Activated naive CD4-positive, alpha-beta T cell (primary cell): ENCODE measurements at places on chromosomes 1 and 21.

GRCh38 chr1:29523136-29523535 lies 286.8 kb downstream of the PTPRU start:
- no peak for DNase-seq

- no peak for DNase-seq
Measured at GRCh38 chr1:221633841-221634409, 108.0 kb downstream of the DUSP10 start.

DNA sequence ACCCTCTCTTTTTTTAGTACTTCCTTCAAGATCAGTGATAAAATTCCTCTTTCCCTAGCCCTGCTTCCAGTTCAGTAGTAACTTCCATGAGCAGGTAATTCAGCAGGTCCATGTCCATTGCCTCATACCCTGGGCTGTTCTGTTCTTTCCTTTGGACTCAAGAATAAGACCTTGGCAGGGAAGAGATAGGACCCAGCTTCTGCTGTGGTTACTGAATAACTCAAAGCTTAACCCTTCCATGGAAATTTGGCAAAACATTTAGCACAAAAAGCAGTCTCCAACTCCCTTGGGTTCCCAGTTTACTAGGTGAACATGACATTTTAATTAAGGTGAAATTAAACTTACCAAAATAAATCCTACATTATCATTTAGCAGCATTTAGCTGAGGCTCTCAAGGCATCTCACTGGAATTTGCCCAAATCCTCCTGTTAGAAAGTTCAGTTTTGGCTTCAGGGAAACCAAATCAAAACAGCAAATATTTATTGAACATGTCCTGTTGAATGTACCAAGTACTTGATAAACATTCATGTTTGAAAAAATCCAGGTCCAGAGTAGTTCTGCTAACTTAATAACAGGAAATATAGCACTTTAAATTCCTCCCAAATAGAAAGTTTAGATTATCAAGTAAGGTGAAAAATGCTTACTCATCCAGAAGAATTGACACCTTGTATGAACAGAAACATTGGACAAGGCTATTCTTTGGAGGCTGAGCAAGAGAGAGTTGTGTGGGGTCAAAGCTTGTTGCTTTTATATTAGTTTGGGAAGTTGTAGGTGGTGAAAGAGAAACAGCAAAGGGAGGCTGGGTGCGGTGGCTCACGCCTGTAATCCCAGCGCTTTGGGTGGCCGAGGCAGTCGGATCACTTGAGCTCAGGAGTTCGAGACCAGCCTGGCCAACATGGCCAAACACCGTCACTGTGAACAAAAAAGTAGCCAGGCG lies 8.4 kb upstream of the SERPINC1 start:
- no peak for DNase-seq

- no peak for DNase-seq
Measured at GRCh38 chr1:213066363-213066762, 15.3 kb downstream of the RPS6KC1 start.

- no peak for DNase-seq
Measured at GRCh38 chr1:46523496-46524353, 27.7 kb downstream of the KNCN start.

DNA sequence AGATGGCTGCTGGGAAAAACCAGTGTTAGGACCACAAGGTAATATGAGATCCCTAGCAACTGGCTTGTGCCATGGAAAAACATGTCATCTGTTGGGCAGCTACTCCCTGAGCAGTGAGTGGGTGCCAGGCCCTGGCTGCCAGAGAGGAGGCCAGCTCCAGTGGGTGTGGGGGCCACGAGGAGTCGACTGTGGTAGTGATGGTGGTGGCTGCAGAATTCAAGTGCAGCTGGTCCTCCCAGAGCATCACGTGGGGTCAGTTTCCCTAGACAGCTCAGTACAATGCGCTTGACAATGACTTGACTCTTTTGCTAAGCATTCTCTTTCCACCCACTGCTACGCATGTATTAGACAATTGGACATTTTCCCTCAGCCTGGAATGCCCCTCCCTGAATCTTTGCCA lies 14.5 kb upstream of the CDC42 start:
- no peak for DNase-seq

DNA sequence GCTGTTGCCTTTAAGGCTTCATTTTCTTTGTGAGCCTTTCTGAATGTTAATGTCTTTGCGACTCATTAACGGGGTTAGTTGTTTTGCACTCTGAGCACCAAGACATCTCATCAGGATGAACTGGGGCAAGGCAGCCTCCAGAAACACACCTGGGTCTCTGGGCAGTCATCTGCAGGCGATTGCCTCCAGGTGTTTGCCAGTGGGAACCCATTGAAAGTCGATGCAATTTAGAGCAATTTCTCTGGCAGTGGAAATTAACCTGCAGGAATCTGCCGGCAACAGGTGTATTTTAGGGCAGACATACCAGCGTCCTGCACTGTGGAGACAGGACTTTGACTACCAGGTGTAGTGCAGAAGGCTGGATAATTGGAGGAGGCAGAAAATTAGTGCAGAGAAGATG lies 661.0 kb upstream of the PTBP2 start:
- no peak for DNase-seq

DNA sequence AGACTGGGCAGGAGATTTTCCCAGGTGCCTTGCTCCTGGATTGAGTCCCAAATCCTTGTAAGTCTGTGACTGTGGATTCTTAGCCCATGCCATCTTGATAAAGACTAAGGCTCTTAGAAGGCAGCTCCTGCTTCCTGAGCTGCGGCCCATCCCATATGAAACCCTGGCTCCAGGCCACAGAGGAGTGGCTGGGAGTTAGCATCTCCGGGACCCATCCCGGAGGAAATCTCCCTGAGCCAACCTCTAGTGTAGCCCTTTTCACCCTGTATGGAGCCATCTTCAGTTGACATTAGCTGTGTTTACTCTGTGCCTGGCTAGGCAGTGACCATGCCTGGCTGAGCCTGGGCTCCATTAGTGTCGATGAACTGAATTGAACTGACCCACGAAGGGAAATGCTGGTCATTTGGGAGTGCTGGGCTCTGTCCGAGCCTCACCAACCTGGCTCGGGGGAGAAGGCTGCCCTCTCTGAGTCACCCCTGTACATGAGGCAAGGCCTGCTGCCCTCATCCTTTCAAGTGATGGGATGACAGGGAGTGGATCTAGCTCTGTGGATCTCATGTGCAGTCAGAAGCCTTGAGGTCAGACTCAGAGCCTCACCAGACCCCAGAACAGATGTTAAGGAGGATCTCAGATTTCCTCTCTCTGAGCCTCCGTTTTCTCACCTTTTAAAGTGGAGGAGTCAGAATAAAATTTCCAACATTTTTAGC lies 37.5 kb downstream of the LGR6 start:
- DNase-seq, result no peak

DNA sequence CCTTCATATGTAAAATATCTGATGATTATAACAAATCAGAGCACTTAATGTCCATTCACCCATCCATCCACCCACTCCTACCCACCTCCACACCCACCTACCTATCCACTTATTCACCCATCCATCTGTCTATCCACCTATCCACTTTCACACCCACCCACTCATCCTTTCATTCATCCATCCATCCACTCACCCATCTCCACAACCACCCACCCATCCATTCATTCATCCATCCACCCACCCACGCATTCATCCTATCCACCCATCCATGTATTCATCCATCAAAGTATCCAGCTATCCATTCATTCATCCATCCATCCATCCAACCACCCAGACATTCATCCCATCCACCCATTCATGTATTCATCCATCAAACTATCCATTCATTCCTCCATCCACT lies 466.1 kb downstream of the AJAP1 start:
- no peak for DNase-seq

DNA sequence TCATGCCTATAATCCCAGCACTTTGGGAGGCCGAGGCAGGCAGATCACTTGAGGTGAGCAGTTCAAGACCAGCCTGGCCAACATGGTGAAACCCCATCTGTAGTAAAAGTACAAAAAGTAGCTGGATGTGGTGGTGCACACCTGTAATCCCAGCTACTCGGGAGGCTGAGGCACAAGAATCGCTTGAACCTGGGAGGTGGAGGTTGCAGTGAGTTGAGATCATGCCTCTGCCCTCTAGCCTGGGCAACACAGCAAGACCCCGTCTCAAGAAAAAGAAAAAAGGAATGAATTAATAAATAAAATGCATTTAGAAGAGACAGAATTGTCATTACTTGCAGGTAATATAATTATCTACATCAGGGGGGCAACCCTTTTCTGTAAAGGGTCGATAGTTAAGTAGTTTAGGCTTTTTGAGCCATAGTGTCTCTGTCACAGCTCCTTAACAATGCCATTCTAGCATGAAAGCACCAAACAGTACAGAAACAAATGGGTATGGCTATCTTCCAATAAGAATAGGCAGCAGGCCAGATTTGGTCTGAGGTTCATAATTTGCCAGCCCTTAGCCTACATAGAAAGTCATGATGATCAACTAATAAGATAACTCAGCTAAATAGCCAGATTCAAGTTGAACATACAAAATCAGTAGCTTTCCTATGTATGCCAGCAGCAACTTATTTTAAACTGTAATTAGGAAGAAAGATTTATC lies 56.8 kb downstream of the RPRD2 start:
- DNase-seq, result no peak

DNA sequence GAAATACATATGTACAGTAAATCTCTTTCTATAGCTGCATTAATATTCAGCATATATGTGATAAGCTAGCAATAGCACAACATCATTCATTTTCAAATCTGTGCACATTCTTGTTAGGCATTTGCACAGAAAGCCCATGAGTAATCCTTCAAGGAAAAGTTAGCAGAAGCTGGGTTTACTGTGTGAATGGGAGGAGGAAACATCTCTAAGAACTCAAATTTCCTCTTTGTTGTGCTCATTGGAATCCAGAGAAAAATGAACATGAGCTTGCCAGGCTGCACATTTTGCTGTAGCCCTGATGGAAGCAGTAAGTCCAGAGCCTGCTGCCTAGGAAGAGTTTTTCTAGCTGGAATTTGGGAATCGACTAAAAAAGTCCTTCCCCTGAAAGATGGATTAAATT lies 214.2 kb upstream of the FOXD3 start:
- DNase-seq, result no peak

GRCh38 chr1:58426918-58427317 lies 119.6 kb downstream of the OMA1 start:
- no peak for DNase-seq

DNA sequence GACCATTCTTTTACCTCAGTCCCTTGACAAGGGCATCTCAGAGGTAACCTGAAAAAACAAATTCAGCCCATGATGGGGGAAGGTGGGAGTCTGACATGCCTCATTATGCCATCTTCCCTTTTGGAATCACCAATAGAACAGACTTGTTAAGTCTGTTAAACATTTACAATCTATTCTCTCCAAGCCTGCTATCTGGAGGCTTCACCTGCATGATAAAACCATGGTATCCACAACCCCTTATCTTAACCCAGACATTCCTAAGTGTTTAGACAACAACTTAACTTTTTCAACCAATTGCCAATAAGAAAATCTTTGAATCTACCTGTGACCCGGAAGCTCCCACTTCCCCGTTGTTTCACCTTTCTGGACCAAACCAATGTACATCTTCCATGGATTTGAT lies 233.0 kb upstream of the CACYBP start:
- no peak for DNase-seq

GRCh38 chr1:199399996-199400724 lies 627.4 kb upstream of the NR5A2 start:
- DNase-seq, result no peak

DNA sequence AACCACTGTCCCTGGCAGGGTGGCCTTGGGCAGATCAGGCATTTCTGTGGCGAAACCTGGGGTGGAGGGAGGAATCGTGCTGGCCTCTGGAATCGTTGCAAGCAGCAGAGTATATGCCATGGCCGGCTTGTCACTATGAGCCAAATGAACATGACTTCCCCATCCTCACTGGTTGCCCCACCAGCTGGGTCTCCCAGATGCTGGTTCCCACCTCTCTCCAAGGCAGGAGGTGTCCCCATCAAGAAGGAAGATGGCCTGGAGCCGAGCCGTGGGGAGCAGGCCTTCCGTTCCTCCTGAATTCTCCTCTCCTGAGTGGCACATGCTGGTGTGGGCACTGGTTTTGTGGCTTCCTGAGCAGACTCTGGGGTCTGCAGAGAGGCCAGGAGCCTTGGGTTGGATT lies 60.2 kb upstream of the ACTRT2 start:
- DNase-seq, result no peak

DNA sequence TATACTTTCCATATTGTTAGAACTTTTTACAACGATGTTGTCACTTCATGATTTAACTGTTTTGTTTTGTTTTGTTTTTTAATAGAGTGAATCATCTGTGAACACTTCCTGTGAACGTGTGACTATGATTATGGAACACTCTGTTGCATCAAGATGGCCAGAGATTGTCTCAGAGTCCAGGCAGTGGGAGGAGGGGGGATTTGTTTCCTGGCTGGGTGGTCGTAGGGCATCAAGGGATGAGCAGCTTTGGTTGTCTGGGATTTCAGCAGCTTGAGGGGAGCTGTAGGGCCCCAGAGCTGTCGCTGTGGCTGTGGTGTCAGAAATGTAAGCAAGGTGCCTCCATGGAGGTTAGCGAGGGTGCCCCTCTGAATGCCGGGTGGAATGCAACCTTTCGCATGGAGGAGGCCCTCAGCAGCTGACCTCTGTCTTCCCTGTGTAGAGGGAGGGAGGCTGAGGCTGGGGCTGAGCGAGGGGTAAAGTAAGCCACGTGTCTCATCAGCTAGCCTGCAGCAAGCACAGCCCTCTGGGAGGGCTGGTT lies 21.4 kb downstream of the NEK2 start:
- DNase-seq, result no peak

- no peak for DNase-seq
Measured at GRCh38 chr1:95304803-95305202, 70.8 kb downstream of the RWDD3 start.

GRCh38 chr21:37341254-37341960 lies 25.2 kb upstream of the DYRK1A start:
- no peak for DNase-seq

- DNase-seq, result no peak
Measured at GRCh38 chr1:202143011-202143767, 1.3 kb downstream of the ARL8A start.

GRCh38 chr1:115925467-115925866 lies 50.8 kb upstream of the SLC22A15 start:
- no peak for DNase-seq

DNA sequence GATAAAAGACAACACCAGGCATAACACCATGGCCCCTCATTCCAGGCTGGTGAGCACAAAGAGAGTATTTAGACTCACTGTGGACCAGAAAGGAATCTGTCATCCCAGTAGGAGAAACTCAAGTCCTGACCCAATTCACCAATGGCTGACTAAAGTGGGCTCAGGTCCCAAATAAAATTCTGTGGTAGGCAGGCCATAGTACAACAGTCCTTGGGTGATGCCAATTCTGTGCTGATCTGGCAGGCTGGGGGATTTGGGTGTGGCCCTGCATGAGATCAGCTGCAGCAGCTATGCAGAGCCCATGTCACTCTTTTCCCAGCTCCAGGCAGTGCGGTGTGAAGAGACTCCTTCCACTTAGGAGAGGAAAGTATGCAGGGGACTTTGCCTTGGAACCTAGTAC lies 245.1 kb downstream of the LBR start:
- no peak for DNase-seq

- DNase-seq, result no peak
Measured at GRCh38 chr1:244207935-244208244, 156.8 kb downstream of the ZBTB18 start.

- no peak for DNase-seq
Measured at GRCh38 chr1:202649553-202650392, 60.5 kb downstream of the SYT2 start.

GRCh38 chr1:62407398-62408009 lies 29.3 kb upstream of the USP1 start:
- DNase-seq, result no peak
